ENCODE measurements at places on chromosomes 1 and 21.

GRCh38 chr1:168004531-168004930, 67.7 kb upstream of the MPC2 start:
- DNase-seq: no peak

GRCh38 chr1:19425646-19426239, 59.6 kb downstream of the CAPZB start:
- no peak for DNase-seq

DNA sequence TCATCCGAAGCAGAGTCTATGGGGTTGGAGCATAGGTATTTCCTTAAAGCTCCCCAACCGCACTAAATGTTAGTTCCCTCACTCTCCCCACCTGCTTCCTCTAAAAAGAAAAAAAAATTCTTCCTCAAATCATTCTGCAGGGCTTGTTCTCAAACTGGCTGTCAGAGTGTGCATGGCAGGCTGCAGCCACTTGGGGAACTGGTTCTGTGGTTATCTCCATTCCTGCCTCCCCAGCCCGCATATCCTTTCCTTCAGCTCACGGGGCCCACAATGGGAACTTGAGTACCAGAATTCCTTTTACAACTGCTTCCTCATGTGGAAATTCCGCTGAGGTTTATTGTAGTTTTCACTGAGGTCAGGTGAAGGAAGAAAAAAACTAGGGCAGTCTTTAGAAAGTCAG, 159.2 kb downstream of the PIGK start:
- DNase-seq: no peak

- no peak for DNase-seq
These were observed 146.0 kb downstream of the MAGI3 start for GRCh38 chr1:113536182-113536780.

DNA sequence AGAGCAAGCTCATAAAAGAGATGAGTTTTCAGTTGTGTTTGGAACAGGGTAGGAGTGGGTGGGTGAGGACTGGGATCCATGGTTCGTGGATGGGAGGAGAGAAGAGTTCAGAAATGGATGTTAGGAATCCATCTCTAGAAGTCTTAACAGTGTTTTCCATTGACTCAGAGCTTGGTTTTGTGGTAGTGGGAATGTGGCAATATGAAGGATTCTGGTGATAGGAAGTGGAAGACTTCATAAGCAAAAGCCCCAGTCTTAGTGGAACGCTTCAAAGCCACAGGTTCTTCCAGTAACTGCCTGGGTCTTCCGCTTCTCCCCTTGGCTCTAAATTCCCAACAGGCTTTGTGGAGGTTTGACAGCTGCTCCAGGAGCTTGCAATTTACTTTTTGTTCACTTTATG, 167.9 kb downstream of the KCNJ6 start:
- DNase-seq: no peak

GRCh38 chr1:3652548-3653285, 401 bp downstream of the TP73 start:
- DNase-seq: no peak

DNA sequence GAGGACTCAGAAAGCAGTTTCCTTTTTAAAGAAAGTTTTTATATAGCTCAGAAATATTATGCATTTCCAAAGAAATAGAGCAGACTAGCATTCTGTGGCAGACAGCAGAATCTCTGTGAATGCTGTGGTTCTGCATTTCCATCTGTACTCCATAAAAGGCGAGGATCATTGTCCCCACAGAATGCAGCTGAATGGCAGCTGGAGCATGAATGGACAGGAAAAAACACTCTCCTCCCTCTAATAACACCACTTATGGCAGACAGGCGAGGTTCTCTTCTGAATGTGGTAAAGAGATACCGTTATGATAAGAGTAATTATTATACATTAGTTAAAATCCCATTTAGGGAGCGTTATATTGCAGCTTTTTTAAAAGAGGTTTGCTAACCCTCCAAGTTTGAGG, 81.4 kb upstream of the WLS start:
- no peak for DNase-seq

DNA sequence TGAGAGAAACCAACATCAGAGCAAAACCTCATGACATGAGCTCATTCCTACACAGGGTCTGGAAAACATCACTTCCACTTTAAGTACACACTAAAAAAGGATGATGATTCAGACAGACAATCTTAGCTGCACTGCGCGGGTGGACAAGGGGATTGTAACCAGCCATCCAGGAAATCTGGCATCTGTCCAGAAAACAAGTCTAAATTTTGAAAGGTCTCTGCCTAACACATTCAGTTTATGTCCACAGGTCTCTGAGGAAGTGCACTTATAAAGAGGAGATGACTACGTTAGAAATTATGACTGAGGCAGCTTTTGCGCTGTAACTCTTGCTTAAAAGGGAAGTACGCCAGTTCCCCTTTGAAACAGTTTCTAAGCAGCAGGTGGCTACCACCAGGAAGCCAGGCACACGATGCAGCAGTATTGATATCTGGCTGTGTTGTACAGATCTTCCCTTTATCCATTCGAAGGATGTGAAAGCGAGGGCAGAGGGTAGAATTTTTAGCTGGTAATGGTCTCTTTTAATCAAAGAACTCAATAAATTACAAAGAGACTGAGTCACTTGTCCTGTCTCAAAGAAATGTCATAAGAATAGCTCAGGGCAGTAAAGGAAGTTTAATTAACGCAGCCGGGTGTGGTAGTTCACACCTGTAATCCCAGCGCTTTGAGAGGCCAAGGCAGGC, 128.0 kb downstream of the SETD4 start:
- DNase-seq: peak; percentile 5

All from activated CD4-positive, alpha-beta T cell treated with anti-CD3 and anti-CD28 coated beads for 24 hours (primary cell).